Iris pigment epithelial cell (primary cell): ENCODE measurements at places on chromosomes 2 and 18.

- no peak for DNase-seq
These were observed 82.5 kb upstream of the MAP3K20 start for GRCh38 chr2:172993139-172993538.

- DNase-seq, result peak; percentile 86
These were observed 90.9 kb upstream of the KLF7 start for GRCh38 chr2:207256476-207257207.

- no peak for DNase-seq
These were observed 566.2 kb downstream of the GALR1 start for GRCh38 chr18:77815666-77816338.

DNA sequence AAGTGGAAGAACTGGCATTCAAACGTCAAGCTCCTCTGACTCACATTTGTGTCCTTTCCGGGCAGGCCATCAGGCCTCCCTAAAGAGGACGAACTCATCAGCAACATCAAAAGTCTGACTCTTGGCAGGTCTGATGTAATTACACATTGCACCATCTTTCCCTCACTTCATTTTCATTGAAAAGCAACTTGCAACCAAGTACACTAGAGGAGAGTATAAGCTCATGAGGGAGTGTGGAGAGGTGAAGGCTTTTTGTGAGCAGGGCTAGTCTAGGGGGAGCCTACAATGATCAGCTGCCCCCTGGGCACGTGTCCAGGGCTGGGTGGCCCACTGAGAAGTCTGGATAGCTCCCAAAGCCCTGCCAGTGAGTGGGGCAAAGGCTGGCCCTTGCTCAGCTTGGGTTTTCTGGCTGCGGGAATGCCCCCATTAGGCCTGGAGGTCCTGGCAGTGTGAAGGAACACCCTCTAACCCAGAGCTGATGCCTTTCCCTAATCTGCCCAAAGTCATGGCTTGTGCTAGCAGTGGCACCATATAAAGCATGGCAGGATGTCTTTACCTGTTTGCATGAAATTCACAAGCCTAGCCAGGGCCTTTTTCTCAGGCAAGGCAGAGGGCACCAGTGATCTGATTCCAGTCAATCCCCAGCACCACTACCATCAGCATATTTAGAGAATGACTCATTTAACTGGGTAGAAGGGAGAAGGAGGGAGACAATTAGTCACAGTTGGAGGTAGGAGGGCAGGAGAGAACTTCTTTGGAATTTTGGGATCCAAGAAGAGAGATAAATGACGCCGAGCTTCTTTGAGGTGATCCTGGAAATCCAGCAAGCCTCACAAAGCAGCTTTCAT is 8.5 kb upstream of the DAW1 start:
- DNase-seq, result peak; percentile 97

GRCh38 chr2:162252153-162252552 is 8.9 kb upstream of the FAP start:
- no peak for DNase-seq

DNA sequence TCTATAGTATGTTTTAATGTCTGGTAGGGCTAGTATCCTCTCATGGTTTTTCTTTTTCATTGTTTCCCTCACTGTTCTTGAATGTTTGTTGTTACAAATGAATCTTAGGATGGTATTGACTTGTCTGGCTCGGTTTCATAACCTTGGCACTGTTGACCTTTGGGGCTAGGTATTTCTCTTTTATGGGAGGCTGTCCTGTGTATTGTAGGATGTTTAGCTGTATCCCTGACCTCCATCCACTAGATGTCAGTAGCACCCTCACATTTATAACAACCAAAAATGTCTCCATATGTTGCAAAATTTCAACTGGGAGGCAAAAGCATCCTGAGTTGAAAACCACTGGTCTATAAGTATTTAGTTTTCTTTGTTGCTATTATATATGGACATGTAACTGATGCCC is 7.0 kb upstream of the AOX1 start:
- DNase-seq, result peak; percentile 60

- no peak for DNase-seq
These were observed 478.2 kb downstream of the ARHGAP15 start for GRCh38 chr2:143607231-143608062.

DNA sequence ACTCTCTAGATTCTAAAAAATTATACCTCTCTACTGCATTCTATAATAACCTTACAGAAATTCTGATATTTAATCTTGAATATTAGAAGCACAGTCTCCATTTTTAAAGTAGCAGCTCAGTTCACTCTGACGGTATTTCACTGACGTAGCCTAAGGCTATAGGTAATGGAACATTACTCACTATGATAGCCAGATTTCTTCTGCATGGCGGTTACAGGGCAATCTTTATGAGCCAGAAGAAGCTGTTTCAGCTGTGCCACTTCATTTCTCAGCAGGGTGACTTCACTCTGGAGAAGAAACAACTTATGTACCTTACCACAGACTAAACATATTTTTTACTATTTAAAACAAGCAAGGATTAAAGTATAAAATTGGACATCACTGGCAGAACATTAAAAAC is 75.3 kb upstream of the CHN1 start:
- DNase-seq, result no peak

- no peak for DNase-seq
These were observed 30.5 kb upstream of the CHMP1B start for GRCh38 chr18:11820697-11821096.

GRCh38 chr18:45228796-45229388 is 386.4 kb upstream of the SLC14A2 start:
- no peak for DNase-seq

DNA sequence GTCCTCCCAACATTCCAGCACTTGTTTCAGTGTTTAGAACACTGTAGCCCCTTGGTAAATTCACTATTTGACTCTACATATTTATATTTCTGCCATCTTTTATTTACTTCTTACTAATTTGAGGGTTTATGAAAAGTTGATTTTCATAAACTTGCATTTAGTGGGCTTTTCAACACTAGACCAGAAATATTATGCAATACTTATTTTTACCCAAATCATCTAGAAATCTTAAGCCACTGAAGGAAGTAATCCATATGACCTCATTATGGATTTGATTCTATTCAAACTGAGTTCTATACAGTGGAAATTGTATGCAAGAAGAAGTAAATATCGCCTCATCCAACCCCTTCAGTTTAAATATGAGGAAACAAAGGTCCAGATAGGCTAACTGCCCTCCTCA is 92.6 kb upstream of the VRK2 start:
- no peak for DNase-seq

DNA sequence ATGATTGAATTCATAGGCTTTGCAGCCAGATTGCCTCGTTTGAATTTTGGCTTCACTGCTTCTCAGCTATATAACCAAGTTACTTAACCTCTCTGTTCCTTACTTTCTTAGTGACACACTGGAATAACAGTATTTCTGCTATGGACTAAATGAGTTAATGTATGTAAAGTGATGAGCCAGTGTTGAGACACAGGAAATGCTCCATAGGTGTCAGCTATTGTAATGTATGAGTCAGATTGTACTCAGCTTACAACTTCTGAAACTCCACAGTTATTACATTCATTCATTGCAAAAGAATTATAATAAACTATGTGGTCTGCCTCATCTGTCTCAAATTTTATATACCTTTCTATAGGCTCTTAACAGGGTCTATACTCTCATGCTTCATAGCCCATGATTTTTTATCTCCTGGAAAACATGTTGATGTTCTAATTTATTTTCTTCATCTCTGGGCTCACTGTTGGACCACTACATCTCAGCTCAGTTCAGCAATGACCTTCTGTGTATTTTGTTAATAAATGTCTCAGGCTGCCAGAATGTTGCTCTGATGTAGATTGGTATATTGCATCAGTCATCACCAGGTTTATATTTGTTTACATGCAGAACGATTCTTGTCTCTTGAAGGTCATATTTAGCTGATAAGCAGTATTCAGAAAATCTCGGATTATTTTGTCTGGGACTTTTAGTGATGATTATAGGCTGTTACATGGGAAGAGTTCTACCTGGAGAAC is 76.2 kb downstream of the MAP3K20 start:
- DNase-seq, result peak; percentile 78

DNA sequence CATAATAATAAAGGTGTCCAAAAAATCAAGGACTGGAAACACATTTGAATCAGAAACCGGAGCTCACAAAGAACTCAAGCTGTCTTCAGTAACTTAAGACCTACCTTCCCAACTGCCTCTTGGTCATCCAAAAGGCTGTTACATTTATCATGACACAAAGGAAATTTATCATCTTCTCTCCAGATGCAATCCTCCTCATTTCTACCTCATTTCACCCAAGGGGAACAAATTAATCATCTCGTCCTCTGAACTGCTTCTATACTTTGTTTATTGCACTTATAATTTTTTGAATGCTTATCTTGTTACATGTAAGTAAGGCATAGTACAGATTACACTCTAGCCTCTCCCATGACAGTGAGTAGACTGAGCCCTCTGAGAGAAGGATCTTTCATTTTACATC is 105.1 kb upstream of the RGPD4 start:
- peak; percentile 77 for DNase-seq

GRCh38 chr18:75407468-75408437 is 19.8 kb downstream of the SMIM21 start:
- peak; percentile 37 for DNase-seq

- no peak for DNase-seq
These were observed 25.7 kb downstream of the TGOLN2 start for GRCh38 chr2:85302121-85302520.

- no peak for DNase-seq
These were observed 70.0 kb upstream of the MAP4K4 start for GRCh38 chr2:101627285-101628029.

DNA sequence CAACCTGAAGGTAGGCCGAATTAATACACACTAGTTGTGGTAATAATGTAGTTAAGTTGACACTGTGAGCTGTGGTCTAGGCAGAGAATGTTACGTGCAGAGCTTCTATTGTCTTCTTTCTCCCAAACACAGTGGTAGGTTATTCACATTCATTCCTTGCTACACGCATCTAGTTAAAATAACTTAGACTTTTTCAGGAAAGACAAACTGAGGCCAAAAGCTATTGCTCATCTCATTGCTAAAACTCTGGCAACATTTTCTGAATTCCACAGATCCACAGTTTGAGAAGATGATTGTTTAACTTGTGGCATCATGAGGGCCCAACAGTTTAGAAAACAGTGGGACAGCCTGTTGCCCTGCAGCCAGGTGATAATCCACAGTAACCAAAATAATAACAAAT is 850.4 kb upstream of the FSHR start:
- no peak for DNase-seq

- DNase-seq, result no peak
These were observed 111.2 kb upstream of the ST6GAL2 start for GRCh38 chr2:106997204-106997603.

DNA sequence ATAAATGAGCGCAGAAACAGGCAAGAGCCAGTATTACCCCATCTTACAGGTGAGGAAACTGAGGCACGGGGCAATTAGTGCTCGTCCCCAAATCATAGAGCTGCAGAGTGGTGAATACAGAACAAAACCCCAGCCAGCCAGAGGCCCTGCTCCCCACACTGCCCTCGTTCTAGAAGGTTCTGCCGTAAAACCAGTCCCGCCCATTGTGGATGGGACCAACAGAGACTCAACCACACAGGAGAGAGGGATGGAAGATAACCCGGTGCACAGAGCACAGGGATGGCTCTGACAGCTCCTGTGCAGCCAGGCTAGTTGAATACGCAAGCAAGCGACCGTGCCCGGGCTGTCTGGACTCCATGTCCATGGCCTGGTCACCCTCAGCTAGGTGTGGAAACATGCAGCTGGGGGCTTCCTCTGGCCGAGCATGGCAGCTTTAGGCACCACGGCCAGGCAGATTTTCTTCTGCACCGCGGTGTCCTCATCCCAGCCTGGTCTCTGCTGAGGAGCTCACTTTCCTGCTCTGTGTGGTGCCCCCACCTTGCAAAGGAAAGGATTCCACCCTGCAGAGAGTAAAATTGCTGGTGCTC is 146.4 kb downstream of the TPO start:
- DNase-seq, result no peak

- DNase-seq, result peak; percentile 91
These were observed 12.1 kb upstream of the COPS8 start for GRCh38 chr2:237073552-237073951.

- DNase-seq, result no peak
These were observed 20.3 kb downstream of the ANKRD30B start for GRCh38 chr18:14768241-14768640.

DNA sequence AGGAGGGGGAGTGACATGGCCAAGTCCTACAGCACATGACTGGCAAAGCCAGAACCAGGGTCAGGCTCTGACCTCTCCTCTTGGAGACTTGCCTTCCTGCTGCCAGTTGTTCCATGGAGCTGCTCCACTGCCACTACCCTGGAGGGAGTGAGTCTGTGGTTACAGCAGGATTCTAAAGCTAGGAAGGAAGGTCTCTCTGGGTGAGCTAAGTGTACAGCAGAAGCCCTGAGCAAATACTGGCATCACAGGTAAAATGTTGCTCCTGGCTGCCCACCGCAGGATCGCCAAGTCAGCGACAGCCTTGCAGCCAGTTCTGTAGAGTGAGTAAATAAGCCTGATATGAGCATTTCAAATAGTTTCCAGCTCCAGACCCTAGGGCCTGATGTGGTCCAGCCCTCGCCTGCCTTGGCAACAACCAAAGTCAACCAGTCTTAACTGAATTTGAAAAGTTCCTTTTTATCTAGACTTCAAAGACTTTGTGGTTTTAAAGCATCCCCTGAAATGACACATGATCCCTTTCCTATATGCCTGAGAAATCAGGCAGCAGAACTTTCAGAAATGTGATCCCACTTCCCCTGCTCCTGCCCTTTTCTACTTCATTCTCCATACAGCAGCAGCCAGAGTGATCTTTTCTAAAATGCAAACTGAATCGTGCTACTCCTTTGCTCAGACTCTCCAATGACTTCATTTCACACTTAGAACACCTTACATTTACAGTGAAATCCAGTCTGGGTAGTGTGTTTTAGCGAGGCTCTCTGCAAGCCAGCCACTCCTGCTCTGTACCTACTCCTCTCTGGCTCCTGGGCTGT is 114.3 kb downstream of the MGAT5 start:
- DNase-seq, result peak; percentile 85

- DNase-seq, result no peak
These were observed 65.7 kb downstream of the KLHL14 start for GRCh38 chr18:32707147-32707546.

DNA sequence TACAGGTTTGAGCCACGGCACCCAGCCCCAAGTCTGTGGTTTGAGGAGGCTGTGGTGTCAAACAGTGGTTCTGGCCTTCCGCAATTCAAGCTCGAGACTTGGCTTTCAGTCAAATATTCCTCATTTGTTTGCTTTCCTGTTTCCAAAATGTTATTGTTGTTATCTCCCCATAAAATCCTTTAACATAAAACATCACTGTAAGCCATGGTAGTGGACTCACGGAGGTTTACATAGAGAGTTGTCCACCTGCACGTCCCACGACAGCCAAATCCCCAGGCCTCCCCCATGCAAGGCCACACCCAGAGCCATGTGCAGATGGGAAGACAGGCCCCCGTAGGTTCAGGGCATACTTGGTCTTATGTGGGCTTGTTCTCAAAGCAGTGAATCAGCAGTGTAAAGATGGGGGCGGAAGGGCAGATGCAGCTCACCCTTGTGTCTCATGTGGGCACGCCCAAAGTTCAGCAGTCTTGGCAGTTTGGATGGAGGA is 18.9 kb upstream of the ST3GAL5 start:
- DNase-seq, result no peak

DNA sequence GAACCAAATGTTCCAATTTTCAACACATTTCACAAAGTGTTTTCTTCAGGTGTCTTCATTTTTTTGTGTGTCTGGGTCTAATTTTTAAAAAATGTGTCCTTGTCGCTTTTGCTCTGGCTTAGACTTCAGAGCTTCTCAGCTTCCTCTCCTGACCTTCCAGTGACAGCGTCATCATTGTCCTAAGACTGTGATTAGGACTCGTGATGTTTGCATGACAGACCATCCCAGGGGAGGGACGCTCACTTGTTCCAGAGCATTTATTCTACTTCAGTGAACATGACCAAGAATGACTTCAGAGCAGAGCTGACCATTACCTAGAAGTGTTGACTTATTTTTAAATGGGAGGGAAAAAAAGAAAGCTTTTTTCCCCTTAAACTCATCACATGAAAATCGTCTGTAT is 591.9 kb downstream of the IRS1 start:
- DNase-seq, result no peak
